ENCODE measurements at places on chromosomes 5 and 9.
A peak's percentile ranks its signal among the peaks of the same experiment; 100 is the strongest.

- DNase-seq, result no peak
These were observed 25.0 kb downstream of the LMNB1 start for GRCh38 chr5:126801992-126802294.

- peak; percentile 56 for DNase-seq
These were observed 448.3 kb downstream of the NTRK2 start for GRCh38 chr9:85117831-85118230.

- no peak for DNase-seq
These were observed 858.6 kb downstream of the PTPRD start for GRCh38 chr9:9754186-9754585.

- no peak for DNase-seq
These were observed 38.1 kb upstream of the SPATA31D4 start for GRCh38 chr9:81890104-81890503.

- DNase-seq, result no peak
These were observed 19.6 kb upstream of the UBTD2 start for GRCh38 chr5:172303162-172303561.

DNA sequence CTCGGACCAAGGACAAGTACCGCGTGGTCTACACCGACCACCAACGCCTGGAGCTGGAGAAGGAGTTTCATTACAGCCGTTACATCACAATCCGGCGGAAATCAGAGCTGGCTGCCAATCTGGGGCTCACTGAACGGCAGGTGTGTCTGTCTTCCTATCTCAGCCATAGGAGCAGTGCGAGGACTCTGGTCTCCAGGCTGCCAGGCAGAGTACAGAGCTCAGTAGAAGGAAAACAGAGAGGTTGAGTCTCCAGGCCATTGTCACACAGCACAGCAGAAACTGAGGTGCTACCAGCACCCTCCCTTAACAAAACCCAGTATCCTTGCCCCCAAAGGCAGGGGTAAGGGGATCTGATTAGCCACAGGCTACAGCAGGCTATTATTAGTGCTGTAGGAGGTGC, 7.1 kb upstream of the SLC6A7 start:
- no peak for DNase-seq

DNA sequence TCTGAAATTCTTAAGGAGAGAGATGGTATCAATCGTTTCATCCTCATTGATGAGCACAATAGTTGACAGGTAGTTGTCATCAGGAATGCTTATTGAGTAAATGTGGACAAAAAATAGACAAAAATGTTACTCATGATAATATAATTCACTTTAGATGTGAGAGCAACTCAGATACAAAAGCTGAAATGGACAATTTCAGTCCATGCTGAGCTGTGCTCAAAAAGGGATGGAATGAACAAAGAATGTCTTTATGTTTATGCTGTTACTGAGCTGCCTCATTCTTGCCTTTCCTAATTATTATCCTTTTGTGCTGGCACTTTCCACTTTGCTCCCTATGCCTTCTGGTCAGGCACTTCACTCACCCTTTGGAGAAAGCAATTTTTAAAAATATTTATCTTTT, 49.5 kb downstream of the JAKMIP2 start:
- DNase-seq, result no peak

DNA sequence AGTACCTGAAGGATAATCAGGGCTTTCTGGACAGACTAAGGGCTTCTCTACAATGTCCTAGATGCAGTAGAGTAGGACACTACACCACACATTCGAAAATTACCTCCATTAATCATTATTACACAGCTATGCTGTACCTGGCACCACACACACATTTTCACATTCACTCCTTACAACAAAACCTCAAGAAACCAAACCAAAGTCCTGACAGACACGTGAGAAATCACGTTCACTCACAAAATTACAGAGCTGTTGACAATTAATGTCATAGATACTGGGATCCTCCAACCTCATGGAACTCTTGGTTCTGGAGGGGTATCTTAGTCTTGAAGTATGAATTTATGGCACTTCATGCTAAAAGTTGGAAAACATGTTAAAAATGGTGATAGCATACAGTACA, 16.3 kb downstream of the UBQLN1 start:
- DNase-seq, result no peak

- no peak for DNase-seq
These were observed 49.5 kb downstream of the TENT4A start for GRCh38 chr5:6762697-6763096.

- DNase-seq, result no peak
These were observed 33.6 kb upstream of the ERBIN start for GRCh38 chr5:65892801-65893200.

GRCh38 chr5:94361832-94362796, 256.3 kb downstream of the KIAA0825 start:
- no peak for DNase-seq

DNA sequence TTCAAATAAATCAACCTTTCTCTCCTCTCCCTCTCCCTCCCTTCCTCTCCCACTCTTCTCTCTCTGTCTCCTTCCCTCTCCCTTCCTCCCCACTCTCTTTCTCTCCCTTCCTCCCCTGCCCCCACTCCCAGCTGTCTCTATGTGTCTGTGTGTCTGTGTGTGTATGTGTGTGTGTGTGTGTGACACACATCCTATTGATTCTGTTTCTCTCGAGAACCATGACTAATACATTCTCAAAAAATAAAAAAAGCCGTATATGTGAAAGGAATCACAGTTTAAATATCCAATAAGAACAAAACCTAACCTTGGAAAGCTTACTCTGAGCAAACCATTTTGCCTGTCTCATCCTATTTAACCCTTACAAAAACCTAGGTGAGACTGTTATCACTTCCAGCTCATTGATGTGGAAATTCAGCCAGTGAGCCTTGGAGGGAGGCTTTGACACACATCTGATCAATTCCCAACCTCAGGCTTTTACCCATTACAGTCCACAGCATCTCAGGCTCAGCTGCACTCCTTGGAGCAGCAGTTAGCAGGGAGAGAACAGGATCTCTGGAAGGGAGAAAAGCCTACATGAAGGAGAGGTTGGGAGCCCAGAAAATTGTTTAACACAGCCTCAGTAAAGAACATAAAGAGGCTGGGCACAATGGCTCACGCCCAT, 8.3 kb downstream of the HSD17B3 start:
- no peak for DNase-seq

GRCh38 chr5:173062141-173062540, 6.0 kb downstream of the CREBRF start:
- DNase-seq, result no peak

- no peak for DNase-seq
These were observed 134.9 kb downstream of the TMEM167A start for GRCh38 chr5:82942083-82942881.

DNA sequence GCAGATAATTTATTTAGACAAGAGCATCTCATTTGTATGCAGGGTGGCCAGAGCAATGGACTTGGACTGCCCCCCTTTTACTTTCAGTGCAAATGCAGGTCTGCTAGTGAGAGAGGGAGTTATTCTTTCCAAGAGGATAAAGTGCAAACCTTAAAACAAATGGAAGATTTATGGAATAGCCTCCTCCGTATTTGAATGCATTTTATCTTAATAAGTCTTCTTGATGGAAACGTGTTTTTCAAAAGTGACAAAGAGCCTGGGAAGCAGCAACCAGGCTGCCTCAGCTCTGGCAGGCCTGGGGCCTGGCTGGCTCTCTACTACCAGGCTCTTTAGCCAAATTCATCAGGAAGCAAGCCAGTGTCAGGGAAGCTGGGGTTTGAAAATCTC, 6.8 kb downstream of the NR2F1 start:
- DNase-seq, result no peak

GRCh38 chr5:138573223-138573622, 2.0 kb downstream of the HSPA9 start:
- DNase-seq, result no peak

GRCh38 chr9:134437403-134438194, 111.3 kb downstream of the RXRA start:
- no peak for DNase-seq

DNA sequence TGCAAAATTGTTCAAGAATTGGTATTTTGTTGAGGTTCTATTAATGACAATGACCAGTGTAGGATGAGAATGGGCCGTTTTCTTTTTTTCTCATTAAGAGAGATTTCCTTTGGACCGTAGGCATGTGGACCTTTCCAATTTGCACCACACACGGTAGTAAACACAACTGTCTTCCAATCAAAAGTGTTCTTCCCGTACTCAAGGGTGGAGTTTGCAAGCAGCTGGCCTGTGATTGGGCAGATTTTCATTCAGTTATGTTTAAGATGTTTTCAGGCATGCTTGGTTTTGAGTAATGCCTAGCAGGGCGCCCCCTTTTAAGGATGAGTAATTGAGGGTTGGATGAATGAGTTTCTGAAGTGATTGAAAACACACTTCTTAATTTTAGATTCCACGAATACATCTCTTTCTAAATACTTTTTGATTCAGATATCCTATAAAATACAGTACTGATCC, 2.5 kb downstream of the KDM3B start:
- peak; percentile 63 for DNase-seq

DNA sequence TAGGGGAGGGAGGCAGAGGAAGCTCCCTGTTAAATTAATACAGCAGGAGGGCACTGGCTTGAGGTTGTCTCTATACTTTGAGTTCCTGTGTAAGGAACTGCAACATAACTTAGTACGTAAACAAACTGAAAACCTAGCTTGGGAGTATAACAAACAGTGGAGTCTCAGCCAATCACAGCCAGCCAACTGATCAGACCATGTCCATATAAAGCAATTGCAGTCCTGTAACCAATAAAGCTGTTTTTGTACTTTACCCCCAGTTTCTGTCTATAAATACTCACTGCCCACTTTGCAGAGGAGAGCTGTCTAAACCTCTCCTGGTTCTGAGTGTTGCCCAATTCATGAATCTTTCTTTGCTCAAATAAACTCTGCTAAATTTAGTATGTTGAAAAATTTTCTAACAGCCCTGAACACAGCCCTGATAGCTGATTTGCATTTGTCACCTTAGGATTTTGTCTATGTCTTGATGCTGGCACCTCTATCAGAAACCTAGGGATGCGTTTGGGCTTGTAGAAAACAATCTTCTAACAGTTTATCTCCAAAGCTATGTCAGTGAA, 39.9 kb downstream of the GDNF start:
- no peak for DNase-seq

DNA sequence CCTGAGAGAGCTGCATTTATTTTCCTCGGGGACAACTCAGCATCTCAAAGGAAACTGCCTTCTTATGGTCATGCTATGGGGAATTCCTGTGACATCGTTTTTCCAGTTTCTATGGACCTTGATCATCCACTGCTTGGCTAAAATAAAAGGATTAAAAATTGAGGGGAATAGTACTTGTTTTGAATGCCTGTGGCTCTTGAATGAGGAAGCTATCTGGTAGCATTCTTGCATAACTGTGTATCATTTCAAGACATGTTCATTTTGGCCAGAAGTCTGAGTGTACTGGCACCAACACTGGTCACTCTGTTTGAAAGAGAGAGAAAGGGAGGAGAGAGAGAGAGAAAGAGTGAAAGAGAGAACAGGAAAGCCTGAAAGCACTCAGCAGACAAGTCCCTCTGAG, 116.7 kb downstream of the DOCK2 start:
- DNase-seq, result no peak

GRCh38 chr5:107320846-107321245, 349.9 kb downstream of the EFNA5 start:
- no peak for DNase-seq

DNA sequence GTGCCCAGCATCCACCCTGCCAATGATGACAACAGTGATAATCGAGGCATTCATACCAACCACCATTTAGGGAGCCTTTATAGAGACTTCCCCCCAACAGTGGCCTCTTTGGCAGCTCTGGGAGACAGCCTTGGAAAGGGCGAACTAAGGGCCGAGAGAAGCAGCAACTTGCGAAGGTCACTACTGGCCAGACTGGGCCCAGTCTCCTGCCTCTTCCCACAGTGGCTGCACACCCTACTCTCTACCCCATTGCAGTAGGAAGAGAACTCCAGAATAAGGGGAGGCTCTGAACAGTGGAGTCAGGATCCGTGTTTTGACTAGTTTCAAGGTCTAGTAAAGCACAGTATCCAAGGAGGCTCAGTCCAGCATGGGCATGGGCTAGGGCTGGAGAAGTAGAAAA, 5.3 kb downstream of the LHX6 start:
- no peak for DNase-seq

GRCh38 chr5:52800394-52801213, 12.9 kb downstream of the ITGA1 start:
- DNase-seq, result peak; percentile 77

DNA sequence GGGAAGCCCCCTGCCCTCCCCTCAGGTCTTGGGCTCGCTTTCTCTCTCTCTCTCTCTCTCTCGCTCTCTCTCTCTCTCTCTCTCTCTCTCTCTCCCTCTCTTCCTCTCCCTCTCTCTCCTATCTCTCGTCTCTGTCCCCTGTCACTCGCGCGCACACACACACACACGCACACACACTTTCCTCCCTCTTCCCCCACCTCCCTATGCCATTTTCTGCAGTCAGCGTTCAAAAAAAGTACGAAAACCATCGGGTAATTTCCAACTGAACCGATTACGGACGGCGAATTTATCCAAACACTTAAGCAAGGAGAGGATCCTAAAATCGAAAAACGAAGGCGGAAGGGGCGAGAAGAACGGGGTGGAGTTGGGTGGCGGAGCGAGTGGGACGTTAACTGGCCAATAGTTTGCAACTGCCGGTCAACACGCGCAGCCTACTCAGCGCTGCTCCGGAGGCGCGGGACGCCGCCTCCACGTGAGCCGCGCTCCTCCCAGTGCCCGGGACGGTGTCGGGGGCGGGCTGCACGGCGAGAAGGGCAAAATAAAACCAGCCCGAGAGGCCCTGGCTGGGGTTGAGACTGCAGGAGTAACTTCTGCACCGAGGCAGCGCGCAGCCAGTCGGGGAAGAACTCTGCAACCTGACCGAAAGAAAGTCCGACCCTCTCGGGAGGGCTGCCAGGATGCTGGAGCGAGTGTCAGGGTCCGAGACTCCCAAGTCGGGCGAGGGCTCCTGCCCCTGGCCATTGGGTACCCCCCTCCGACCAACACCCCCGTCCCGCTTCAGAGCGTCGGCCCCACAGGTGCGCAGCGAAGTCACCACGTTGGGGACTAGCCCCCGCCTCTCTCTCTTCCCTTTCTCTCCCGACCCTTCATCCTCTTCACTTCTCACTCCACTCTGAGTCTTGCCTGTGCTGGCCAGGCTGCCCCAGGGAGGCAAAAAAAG, 24.9 kb upstream of the ELAVL2 start:
- no peak for DNase-seq

- no peak for DNase-seq
These were observed 214.3 kb downstream of the ARRDC3 start for GRCh38 chr5:91168859-91169258.

DNA sequence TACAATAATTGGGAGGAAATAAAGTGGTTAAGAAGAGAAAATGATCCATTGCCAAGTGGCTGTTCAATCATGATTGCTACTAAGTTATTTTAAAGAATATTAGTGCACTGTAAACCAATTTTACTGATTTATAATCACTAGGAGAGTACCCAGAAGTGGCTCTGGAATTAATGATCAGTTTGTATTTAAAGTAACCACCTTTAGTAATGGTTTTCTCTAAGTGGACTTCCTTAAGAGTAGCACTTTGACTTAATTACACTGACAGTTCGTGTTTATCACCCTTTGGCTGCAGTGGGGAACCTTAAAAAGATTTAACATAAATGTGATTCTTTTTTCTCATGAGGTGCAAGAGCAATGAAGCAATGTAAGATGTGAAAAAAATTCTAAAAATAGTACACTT, 310.8 kb downstream of the CDH12 start:
- no peak for DNase-seq

All from Peyer's patch (tissue), 4 donors.